ENCODE measurements at places on chromosomes 16 and 17. TPM values are rescaled to one million over a fixed set of nuclear protein-coding genes. Genes with fewer than 3 reads are reported as not detected.

SHCBP1 gene
- polyA plus RNA-seq = 1.5 TPM

CSHL1 gene
- not detected for polyA plus RNA-seq

DPEP3 gene
- polyA plus RNA-seq = 0.32 TPM

OTOA gene
- polyA plus RNA-seq = 0.16 TPM

KRTAP2-1 gene
- not detected for polyA plus RNA-seq

SERPINF2 gene
- 0.59 TPM for polyA plus RNA-seq

LPO gene
- 0.16 TPM for polyA plus RNA-seq

SOX8 gene
- polyA plus RNA-seq = 1.6 TPM

Data from adrenal gland (tissue), 19 donors.